Activated CD4-positive, alpha-beta T cell treated with anti-CD3 and anti-CD28 coated beads for 4 hours (primary cell): ENCODE measurements at places on chromosomes 11 and 22.

- DNase-seq, result no peak
Measured at GRCh38 chr11:111322534-111322933, 24.2 kb downstream of the POU2AF3 start.

DNA sequence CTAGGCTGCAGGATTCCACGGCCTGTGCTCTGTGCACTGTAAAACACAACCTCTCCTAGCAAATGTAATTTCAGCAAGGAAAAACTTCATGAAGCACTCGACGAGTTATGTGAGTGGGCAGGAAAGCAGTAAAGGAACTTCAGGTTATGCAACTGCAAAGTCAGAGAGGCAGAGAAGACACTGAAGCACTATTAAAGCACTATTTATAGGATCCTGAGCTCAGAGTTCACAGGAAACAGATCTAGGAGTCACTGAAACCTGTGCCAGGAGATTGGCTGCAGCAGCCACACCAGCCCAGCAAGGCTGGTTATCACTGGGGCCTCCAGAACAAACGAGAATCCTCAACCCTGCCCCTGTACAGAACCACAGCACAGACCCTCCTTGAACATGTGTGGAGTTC lies 2.5 kb downstream of the SMIM35 start:
- DNase-seq, result no peak

- DNase-seq, result no peak
Measured at GRCh38 chr11:2305788-2306451, 4.1 kb downstream of the TSPAN32 start.

GRCh38 chr11:77753230-77753629 lies 67.3 kb downstream of the RSF1 start:
- DNase-seq, result no peak

DNA sequence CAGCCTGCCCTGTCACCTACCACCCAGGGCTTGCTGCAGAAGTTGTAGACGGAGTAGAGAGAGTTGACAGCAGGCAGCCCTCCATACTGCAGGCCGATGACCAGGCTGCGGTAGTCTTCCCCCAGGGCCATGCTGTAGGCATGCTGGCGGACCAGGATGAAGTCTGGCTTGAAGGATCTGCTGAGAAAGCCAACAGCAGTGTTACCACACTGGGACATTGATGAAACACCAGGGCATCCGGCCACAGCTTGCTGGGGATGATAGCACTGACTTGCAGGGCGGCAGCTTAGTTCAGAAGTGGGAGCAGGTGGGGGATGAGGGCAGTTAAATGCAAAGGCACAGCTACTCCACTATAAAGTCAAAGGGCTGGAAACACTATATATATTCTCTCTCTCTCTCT lies 67.4 kb downstream of the TIMP3 start:
- no peak for DNase-seq

DNA sequence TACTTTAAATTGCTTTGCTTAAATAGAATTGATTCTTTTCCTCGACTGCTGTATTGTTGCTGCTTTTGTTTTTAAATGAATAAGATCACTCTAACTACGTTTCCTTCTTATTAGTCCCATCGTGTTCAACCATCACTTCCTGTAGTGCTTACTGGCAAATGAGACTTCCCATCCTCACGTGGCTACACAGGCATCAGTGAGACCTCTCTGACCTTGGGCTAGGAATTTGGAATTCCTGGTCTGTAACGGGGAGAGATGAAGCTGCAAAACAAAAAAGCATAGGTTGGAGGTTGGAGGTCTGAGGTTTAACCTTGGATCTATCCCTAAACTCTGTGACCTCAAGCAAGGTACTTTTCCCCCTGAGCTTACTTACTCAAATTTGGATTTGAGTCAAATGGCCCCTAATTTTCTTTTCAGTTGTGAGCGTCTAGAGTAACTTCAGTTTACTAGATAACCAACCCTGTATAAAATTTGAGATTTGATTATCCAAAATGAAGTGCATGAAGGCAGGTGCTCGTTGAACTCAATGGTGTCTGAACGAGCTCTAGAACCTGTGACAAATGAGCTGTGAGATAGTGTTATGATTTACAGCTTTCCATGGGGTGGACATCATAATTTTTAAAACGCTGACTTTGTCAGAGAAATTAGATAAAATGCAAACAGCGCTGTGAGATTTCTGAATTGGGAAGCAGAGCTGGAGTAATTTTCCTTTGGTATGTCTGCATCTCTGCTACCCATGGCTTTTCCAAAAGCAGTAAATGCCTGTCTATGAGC lies 151.2 kb downstream of the DBX1 start:
- DNase-seq, result no peak

DNA sequence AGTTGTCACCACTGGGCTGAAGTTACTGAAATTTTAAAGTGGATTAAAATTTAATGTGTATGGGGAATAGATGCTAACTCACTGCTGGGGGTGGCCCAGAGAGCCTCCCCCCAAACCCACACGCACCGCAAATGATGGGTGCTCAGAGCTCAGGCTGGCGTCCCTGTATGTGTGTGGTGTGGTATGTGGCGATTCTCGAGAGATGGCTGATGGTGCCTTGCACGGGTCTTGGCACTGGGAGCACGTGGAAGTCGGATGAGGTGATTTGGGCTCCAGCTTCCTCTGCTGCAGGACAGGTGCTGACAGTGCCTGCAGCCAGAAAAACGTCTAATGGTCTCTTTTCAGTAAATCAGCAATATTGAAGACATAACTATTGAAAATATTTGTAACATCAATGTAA lies 1473.3 kb downstream of the TBC1D22A start:
- no peak for DNase-seq

DNA sequence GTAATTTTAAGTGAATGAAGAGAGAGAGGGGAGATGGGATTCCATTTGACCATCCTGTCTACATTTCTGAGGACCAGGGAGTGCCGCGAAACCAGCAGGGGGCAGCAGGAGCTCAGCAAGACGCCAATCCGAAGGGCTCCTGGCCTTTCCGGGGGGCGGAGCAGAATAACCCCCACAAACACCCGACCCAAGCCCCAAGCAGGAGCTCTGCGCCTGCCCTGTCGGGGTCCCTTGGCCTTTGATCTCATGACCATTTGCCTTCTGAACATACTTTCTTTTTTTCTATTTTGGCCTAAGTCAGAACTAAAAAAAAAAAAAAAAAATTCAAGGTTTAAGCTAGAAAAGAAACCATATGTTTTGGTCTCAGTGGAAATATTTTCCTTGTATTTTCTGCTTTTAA lies 21.9 kb upstream of the SCN2B start:
- peak; percentile 84 for DNase-seq

GRCh38 chr22:22865311-22866072 lies 22.1 kb upstream of the IGLL5 start:
- no peak for DNase-seq

- no peak for DNase-seq
Measured at GRCh38 chr22:19289475-19290161, 1.9 kb downstream of the CLTCL1 start.

- no peak for DNase-seq
Measured at GRCh38 chr22:37749226-37749625, 52.4 kb downstream of the TRIOBP start.

- DNase-seq, result no peak
Measured at GRCh38 chr11:44269369-44270351, 40.3 kb downstream of the ALX4 start.

GRCh38 chr11:62539238-62539925 lies 7.2 kb downstream of the AHNAK start:
- peak; percentile 59 for DNase-seq

DNA sequence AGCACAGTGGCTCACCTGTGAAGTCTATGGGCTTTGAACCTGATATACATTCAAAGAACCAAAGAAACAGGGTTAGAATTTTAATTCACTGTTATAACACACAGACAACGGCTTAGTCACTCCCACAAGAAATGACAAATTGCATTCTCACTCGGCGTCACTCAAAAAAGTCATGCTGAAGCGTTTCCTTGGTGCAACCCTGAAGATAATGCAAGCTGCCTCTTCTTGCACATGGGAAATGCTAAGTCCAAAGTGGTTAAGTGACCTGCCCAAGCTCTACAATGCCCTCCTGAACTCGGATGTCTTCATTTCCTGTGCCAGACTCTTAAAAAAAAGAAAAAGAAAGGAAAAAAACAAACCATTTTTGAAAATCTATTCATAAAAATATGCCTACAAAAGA lies 10.0 kb downstream of the LGR4 start:
- DNase-seq, result no peak

DNA sequence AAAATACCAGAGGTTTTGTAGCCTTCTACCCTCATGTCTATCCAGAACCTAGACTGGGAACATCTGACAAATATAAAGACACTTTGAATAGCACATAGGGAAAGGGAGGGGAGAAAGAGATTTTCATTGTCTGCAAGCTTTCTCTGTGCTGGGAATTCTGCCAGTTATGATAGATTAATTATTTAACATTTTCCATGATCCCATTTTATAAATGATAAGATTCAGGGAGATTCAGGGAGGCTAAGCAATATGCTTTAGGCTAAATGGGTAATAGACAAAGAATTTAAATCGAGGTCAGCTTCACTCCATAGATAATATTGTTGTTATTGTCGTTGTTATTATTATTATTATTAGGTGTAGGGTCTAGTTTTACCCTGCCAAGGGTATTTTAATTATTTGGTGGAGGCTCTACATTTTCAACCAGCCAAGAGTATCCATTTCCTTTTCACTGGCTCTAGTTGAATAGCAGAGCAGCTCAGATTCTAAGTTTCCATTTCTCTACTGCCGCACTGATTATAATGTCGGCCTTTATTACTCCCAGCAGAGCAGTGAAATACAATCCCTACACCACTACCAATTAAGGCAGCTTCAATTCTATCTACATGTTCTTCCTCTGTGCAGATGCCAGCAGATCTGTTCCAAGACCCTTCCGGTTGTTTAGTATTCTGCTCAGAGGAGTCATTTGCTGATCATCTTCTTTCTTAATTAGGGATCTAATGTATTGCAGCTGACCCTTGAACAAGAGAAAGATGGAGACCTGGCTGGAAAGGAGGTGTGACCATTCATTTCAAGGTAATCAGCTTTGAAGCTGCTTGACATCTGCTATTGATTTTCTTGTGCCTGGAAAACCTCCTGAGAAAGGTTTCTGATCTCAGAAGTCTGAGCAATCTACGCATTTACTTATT lies 23.8 kb upstream of the SYN3 start:
- no peak for DNase-seq

DNA sequence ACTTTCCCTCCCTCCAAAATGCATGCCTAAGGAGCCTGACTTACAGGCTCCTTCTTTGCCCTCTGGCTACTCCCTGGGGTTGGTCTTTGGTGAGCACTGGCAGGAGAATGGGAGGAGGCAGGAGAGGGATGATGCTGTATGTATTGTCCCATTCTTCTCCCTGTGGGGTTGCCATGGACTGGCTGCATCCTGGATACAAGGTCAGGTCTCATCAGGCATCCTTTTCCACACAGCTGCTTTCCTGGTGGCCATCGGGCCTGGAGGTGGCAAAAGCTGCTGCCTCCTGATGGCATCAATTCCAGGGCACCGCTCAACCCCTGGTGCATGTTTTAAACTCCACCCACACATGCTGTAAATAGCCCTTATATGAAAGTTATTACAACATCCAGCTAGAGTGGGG lies 257.2 kb downstream of the ETS1 start:
- DNase-seq, result no peak

DNA sequence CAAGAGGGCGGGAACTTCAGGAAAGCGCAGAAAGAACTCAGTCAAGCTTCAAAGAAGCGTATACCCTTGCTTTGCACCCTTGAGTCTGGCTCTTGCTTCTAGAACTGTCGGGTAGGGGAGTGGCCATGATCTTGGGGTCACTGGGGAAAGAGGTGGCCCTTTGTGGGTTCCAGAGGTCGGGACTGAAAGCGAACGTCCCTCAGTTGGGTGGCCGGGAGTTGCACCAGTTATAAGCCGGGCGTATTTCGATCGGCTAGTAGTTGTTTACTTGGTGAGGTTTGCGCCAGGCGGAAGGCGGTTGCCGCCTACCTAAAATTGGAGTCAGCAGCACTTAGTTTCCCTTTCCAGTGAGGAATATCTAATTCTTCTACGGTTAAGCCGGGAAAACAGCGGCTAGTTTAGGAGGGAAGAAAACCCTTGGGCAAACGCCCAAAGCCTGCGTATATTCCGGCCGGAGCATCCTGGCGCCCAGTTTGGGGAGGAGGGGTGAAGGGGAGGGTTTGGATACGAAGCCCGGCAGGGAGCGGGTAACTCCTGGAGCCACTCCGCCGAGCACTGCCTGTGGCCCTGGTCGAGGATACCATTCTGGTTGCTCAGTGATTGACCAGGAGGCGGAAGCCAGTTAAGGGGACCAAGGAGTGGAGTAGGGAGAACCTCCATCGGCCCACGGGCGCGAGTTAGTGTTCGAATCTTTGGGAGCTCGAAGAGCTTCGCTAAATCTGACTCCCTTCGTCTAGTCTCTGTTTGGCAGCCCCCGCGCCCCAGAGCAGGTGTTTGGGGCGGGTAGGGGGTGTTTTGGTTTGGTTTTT lies 807 bp upstream of the WT1 start:
- no peak for DNase-seq

- no peak for DNase-seq
Measured at GRCh38 chr22:40368016-40368415, 2.4 kb upstream of the SGSM3 start.

DNA sequence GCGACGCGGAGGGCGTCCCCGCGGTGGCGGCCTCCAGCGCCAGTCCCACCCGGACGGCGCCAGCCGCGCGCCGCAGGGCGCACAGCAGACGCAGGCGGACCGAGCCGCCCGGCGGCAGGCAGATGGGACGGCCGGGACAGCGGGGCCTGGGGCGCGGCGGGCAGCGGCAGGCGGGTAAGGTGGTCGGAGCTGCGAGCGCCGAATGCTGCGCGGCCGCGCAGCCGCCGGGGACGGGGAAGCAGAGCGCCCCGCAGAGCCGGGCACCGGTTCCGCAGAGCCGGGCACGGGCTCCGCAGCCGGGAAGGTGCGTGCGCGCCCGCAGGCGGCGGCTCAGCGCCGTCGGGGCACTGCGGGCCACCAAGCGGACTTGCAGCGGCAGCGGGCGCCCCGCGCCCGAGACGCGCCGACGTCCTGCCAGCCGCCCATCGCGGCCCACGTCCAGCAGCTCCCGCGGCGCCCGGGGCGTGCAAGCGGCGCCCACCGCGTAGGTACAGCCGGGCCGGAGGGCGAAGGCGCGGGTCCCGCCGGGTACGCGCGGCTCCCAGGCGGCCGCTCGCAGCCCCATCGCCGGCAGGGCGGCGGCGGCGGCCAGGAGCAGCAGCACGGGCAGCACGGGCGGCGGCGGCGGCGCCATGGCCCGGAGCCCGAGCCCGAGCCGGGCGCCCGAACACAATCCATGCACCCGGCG lies 739 bp downstream of the CELSR1 start:
- no peak for DNase-seq

GRCh38 chr11:87265979-87266378 lies 228.2 kb downstream of the TMEM135 start:
- DNase-seq, result no peak

DNA sequence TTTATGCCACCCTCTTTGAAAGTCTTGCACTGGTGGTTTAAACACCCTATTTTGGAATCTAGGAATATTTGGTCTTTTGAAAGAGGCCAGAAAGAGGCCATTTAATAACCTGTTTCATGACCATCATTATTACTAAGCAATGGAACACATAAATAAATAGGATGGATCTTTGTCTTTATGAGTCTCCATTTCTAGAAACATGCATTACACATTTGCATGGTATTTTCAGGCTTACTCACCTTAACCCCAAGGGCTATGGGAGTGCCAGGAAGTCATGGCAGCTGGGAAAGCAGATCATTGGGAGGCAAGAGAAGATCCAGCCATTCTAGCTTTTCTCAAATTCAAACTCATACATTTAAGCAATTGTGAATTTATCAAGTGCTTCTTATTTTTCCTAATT lies 185.8 kb upstream of the POU2AF2 start:
- no peak for DNase-seq
